GM12892 (cell line): ENCODE measurements at places on chromosomes 2 and 18.

DNA sequence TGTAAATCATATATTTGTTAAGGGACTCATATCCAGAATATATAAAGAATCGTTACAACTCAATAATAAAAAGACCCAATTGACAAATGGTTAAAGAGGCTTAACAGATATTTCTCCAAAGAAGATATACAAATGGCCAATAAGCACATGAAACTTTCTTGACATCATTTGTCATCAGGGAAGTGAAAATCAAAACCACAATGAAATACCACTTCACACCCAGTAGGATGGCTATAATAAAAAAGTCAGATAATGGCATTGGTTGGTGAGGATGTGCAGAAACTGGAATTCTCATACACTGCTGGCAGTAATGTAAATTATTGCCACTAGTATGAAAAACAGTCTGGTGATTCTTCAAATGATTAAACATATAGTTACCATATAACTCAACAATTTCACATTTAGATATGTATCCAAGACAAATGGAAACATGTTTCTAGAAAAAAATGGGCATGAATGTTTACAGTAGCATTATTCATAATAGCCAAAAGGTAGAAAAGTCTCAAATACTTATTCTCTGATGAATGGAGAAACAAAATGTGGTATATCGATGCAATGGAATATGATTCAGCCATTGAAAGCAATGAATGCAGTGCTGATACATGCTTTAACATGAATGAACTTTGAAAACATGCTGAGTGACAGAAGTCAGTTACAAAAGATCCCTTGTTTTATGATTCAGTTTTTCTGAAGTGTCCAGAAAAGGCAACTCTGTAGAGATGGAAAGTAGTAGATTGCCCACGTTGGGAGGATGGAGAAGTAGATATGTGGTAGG, 304.6 kb upstream of the ZEB2 start:
- no peak for DNase-seq

DNA sequence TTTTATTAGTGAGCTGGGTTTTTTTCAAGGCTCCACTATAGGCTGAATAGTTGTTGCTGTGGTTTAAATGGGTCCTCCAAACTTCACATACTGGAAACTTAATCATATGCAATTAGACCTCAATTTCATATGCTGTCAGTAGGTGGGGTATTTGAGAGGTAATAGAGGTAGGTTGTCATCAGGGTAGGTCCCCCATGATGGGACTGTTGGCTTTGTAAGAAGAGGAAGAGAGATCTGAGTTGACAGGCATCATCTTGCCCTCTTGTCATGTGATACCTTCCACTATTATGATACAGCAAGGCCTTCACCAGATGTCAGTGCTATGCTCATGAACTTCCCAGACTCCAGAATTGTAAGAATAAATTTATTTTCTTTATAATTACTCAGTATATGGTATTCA, 819.4 kb downstream of the LRP1B start:
- DNase-seq, result no peak

DNA sequence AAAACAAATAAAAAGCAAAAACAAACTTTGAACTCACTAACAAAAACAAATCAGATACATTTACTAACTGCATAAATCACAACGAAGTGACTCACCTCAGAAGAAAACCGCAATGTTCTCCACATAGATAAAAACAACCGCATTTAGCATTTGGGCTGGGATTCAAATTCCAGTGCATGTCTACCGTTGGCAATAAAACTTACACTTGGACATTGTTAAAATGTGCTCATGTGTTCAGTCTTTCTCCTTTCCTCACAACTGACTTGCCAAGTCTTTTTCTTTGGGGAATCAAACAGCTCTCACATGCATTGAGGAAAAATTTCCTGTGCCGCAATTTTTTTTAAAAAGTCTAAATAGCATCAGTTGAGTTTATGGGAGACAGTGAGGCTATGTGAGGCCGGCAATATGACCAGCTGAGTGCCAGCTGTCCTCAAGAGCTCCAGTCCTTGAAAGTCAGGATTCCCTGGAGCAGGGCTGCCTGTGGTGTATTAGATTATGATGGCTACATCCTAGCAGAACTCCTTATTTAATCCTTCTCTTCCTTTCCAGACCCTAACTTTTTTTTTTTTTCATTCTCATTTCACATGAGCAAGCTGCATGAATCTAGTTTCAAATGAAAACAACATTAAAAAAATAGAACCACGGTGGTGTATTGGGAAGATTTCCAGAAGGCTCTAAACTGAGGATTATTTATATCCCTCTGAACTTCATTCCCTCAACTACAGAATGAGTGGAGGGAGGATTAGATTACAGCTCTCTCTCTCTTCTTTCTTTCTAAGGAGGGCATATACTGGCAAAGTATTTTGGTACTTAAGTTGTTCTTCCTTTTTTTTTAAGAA, 70.2 kb upstream of the MEIS1 start:
- DNase-seq, result no peak

DNA sequence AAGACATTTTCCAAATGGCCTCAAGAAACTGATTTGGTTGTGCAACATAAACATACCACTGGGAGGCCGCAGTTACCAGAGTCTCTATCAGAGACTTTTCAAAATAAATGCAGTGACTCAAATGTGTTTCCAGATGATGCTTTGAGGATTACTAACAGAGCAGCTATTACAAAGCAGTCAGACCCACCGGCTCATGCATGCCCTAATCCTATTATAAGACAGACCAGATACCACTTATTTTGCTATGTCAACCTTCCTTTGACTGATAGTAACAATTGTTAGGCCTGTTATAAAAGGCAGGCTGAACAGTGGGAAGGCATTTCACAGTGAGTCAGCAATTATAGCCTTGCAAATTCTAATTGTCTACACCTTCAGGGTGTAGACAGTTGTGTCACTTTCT, 217.7 kb downstream of the LRRTM1 start:
- DNase-seq, result no peak

DNA sequence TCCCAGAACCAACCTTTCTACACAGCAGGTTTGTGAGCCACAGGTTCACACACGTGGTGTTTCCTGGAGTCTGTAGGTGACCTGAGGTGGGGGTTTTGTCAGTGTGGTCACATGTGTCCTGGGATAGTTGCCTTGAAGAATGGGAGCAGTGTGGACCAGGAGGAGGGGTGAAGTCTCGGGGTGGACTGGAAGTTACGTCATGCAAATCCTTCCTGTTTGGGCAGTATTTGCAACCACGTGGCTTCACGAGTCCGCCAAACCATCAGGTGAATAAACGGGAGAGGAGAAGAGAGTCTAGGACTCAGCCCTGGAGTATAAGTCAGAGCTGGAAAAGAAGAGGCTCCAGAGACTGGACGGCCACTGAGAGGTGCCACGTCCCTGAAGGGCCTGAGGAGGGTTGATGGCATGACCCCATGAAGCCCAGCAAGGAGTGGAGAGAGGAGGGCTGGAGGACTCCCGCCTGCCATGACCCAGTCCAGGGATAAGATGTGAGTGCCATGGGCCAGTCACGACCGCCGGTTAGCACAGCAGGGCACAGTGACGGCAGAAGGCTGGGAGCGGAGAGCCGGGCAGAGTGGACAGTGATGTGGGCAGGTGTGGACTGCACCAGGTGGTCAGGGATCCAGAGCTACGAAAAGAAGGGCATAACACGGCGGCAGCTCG, 16.5 kb downstream of the LPIN1 start:
- no peak for DNase-seq

GRCh38 chr2:224893848-224894247, 148.4 kb downstream of the DOCK10 start:
- no peak for DNase-seq

- DNase-seq, result no peak
Measured at GRCh38 chr2:106995556-106995955, 109.6 kb upstream of the ST6GAL2 start.

DNA sequence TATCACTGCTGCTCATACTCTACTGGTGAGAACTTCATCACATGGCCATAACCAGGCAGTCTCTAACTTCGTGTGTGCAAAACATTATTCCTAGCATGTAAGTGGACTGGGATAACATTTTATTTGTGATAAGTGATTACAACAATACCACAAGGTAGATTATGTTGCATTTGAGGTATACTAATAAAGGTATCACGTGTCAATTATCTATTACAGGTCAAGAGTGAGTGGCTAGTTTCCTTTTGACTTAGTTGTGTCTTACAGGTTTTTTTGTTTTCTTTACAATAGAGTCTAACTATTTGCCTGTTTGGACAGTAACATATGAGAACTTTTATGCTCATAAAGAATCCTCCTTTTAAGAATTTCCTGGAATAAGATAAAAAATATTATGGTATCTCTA, 67.2 kb upstream of the DSC1 start:
- DNase-seq, result no peak

- no peak for DNase-seq
Measured at GRCh38 chr2:105903051-105903674, 158.5 kb downstream of the NCK2 start.

GRCh38 chr2:128639120-128639477, 320.4 kb upstream of the HS6ST1 start:
- no peak for DNase-seq

GRCh38 chr2:10276481-10277292, 26.0 kb upstream of the HPCAL1 start:
- no peak for DNase-seq

DNA sequence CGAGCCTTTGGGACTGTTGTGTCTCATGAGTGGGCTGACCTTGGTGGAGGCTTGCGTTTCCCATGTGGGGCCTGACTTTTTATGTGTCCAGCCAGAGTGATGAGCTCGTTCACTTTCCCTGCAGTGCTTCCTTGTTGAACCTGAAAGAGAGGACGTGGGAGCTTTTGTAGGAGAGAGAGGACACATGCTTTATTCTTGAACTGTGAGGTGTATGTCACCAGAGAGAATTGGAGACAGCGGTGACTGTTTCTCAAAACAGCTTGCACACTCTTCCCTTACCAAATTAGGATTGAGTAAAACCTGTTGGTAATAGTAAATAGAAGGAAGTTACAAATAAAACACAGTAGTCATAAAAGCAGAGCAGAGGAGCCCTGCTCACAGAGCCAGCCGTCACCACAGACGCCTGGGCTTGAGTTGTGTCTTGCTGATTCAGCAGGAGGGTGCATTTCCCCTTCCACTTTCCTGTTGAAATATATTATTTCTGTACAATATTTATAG, 60.7 kb downstream of the INPP4A start:
- no peak for DNase-seq

DNA sequence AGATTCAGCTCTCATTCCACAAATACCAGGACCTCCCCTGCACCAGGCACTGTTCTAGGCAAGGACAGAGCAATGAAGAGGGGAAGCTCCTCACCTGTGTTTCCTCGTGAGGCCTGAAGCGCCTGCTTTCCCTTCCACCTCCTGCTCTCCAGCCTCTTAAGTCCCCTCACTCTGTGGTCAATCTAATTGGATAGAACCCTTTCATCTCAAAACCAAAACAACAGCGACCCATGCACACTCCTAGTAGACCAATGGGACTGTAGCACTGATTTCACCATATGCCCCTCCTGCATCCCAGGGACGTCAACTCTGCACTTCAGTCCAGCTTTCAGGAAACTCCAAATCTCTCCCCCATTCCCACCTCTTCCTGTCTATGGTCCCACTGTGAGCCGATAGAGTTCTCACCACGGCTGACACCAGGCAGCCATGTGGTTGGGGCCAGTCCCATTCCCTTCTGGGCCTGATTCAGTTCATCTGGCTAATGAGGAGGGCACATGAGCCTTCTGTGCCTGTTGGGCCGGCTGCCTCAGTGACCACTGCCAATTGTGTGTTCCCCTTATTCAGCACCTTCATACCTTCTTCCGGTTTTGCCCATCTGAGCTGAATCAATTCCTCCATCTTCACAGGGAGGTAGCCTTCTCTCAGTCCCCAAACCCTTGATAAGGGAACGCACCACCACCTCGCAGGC, 33.3 kb upstream of the MAT2A start:
- no peak for DNase-seq

DNA sequence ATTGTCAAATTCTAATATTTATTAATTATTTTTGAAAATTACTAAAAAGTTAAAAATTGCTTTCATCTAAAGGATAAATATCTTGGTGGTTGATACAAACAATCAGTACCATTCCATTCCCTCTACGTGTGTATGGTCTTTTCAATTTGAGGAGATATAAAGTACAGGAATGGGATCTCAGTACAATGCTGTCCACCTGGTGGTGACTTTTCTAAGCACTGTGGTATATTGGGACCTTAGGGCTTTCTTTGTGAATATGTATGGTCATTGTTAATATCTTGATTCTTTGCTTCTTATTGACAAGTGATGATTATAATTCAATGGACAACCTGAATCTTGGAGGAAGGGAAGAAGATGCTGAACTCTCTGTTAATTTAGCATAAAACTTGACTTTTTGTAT, 83.1 kb downstream of the NBEAL1 start:
- no peak for DNase-seq

- DNase-seq, result no peak
Measured at GRCh38 chr2:120793682-120794403, 58.2 kb downstream of the GLI2 start.

GRCh38 chr18:54069729-54070128, 154.7 kb downstream of the MBD2 start:
- no peak for DNase-seq

DNA sequence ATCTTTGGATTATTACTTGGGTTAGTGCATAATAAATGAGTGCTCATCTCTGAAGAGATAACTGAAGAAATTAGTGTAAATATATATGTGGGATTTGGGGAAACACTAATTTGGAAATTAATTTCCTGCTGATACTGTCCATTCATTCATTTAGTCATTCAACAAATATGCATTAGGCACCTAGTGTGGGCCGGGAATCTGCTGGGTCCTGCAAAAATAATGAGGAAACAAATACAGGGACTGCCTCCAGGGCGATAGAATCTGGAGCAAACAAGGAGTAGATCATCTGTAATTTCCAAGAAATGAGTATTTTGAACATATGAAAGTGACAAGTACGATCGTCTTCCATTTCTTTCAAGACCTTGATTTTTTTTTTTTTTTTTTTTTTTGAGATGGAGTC, 203.7 kb upstream of the LYPD1 start:
- DNase-seq, result no peak
